Esophagus squamous epithelium (tissue), 5 donors: ENCODE measurements at places on chromosomes 5 and 9.

DNA sequence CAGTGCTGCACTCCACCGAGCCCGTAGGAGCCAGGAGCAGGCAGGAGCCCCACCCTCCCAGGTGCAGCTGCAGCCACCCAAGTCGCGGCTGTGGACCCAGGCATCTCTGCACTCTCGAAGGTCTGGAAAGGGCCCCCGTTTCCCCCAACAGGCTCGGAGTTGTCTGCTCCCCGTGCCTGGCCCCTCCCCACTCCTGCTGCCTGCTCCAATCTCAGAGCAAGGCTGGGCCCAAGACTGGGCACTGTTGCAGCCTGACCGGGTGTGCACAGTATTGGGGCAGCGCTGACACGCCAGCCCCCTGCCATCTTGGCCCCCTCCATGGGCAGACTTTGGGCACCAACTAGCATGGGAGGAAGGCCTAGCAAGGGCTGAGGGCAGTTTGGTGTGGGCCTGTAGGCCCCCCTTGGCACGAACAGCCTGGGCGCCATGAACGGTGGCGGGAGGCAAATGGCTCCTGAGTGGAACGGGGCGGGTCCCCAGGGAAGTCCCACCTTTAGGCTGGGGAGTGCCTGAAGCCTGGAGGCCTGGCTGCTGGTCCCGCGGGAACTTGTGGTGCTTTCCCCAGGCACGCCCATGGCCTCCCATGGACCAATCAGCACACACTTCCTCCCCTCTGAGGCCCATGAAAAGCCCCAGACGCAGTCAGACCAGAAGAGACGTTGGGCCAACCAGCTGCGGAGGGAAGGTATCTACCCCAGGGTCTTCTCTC is 60.4 kb downstream of the PSAT1 start:
- DNase-seq = no peak

GRCh38 chr5:54822324-54822687 is 163.1 kb downstream of the ESM1 start:
- no peak for DNase-seq

- DNase-seq = no peak
Observed at GRCh38 chr9:32502464-32502863, 23.5 kb downstream of the RIGI start.

- DNase-seq = no peak
Observed at GRCh38 chr9:20697021-20697719, 13.1 kb downstream of the FOCAD start.

- DNase-seq = no peak
Observed at GRCh38 chr5:172705576-172706084, 64.6 kb downstream of the NEURL1B start.

DNA sequence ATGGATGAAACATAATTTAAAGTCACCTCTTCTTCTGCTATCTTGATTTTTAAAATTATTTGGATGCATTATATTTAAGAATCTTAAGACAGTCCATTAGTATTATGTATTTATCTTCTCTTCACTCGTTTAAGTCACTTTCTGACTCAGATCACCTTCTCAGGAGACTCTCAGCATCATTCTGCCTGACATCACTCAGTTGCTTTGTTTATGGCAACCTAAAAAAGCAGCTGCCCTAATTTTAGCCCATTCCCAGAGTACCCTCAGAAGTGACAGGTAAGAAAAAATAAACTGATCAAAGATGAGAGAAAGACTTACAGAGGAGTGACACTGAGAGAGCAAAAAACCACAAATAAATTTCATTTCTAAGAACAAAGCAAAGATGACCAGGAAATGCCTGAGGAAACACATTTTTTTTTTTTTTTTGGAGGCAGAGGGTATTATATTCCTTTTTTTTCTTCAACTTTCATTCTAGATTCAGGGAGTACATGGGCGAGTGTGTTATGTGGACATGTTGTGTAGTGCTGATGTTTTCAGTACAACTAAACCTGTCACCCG is 140.5 kb downstream of the MUSK start:
- no peak for DNase-seq

DNA sequence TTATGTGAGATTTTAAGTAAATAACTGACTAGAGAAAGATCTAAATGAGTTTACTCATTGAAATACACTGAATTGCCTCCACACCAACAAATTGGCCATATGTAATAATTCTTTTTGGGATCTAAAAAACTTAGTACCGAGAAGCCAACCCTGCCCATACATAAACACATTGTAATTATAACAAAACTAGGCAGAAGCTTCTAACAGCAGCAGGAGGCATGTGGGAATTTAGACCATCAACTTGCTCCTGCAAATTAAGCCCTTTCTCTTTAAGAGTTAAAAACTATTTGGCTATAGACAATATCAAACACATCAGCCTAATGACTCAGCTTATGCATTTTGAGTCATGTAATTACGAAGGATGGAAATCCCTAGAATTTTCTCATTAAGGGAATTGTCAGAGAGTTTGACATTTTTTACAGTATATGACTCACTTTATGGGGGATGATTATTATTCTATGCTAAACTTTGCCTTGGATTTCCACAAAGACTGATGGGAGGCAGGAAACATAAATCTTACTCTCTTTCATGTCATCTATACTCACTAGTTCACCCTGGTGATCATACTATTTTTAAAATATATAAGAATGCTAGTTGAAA is 1.0 kb downstream of the IL7R start:
- no peak for DNase-seq

DNA sequence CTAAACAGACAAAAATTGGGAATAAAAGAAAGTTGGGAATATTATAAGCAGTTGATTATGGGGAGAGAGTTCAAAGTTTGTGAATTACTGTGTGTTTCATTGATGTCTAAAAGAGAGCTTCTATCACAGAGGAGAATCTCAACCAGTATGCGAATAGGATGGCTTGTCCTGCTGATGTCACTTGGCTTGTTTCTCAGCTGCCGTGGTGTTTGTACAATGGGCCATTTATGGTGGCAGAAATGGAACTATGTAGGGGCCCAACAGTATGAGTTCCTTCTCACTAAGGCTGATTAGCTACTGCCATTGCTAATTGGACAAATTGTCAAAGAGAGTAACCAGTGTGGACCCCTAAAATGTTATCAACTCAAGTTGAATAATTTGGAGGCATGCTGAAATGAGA is 103.9 kb downstream of the ST8SIA4 start:
- no peak for DNase-seq

DNA sequence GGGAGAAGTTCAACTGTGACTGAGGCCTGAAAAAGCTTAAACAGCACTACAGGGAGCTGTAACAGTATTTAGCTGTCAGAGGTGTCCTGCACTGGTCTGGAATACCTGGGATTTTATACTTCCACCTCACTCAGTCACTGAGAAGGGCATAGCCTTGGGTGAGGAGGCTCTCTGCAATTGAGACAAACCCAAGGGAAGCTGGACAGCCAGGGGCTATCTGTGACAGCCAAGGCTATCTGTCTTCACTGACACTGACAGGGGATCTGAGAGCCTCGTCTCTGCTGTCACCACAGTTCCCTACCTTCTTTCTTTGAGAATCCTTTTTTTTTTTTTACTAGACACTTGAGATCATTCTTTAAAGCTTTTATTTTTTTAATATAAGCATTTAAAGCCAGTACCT is 356.2 kb upstream of the CD180 start:
- no peak for DNase-seq

GRCh38 chr9:132007371-132008025 is 72.2 kb downstream of the MED27 start:
- DNase-seq = no peak

GRCh38 chr5:141637123-141637766 is 448 bp downstream of the RELL2 start:
- DNase-seq = no peak

- DNase-seq = no peak
Observed at GRCh38 chr9:36298566-36298965, 40.3 kb upstream of the GNE start.

- no peak for DNase-seq
Observed at GRCh38 chr9:33728613-33729012, 66.7 kb upstream of the PRSS3 start.

DNA sequence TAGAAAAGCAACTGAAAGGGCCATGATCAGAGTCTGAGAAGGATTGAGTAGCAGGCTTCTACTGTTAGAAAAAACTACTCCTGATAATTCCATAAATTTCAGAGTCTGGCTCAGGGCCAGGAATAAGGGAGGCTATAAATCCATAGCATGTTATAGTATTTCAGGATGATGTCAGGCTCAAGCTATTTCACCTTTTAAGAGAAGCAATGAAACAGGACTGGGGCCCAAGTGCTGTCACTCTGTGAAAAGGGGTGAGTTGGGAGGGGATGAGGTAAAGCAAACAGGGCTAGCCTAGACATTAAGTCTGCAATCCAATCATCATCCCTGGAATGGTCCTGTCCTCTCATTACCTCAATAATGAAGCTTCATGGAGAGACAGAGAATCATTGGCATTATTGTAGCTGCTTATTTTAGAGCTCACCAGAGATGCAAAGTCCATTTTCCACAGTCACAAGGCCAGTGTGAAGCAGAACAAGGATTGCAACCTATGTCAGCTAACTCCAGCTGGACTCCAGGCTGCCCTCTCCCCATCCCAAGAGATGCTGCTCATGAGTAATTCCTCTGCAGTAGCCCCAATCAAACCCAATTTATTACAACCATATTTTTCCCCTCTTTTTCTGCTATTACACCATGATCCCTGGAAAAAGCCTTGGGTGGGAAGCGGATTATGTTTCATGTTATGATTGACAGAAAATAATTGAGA is 56.0 kb downstream of the PAPPA start:
- no peak for DNase-seq

DNA sequence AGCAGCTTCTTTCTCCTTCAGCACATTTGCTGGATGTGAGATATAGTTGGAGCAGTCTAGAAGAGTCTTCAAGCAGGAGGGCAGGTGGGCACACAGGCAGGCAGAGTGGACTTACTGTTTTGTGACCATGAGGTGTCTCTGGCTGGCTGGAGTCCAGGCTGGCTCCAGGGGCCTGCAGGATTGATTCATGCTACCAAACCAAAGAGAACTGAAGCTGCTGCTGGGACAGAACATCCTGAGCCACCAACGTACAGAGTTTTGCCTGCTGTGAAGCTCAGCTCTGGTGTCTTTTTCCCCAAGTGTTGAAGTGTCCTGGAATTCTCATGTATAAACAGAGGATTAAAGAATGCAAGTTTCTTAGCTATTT is 45.7 kb downstream of the CYSTM1 start:
- no peak for DNase-seq

DNA sequence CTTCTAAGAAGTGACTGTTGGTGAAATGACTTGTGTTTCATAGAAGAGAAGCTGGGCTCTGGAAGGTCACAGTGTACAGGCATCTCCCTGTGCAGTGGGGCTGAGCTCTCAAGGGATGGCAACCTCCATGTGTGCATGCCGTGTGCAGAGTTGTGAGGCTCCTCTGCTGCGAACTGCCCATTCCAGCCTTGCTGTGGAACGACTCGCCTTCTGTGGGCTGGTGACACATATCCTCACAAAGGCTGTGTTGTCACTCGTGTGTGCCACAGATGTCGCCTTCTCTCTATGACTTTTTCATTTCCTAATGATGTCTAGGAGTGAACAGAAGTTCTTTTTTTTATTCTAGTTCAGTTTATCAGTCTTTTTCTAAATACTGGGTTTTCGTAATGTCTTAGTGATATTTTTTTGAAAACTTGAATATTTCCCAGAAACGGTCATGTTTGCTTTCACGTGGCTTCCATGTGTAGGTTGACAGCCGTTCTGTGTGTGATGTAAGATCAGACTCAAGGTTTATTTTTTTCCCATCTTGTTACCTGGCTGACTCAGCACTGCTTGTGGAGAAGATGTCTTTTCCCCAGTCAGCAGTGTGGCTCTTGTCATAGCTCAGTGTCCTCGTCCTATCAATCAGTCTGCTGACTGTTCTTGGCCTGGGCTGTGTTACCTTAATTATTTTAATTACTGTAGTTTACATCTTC is 57.3 kb upstream of the CACNA1B start:
- no peak for DNase-seq

- DNase-seq = no peak
Observed at GRCh38 chr5:163912046-163912445, 406.6 kb downstream of the MAT2B start.

- DNase-seq = no peak
Observed at GRCh38 chr9:134858051-134858841, 22.4 kb upstream of the FCN2 start.

GRCh38 chr5:51043745-51044144 is 339.5 kb upstream of the ISL1 start:
- no peak for DNase-seq

- no peak for DNase-seq
Observed at GRCh38 chr9:138028596-138028995, 151.0 kb downstream of the CACNA1B start.

DNA sequence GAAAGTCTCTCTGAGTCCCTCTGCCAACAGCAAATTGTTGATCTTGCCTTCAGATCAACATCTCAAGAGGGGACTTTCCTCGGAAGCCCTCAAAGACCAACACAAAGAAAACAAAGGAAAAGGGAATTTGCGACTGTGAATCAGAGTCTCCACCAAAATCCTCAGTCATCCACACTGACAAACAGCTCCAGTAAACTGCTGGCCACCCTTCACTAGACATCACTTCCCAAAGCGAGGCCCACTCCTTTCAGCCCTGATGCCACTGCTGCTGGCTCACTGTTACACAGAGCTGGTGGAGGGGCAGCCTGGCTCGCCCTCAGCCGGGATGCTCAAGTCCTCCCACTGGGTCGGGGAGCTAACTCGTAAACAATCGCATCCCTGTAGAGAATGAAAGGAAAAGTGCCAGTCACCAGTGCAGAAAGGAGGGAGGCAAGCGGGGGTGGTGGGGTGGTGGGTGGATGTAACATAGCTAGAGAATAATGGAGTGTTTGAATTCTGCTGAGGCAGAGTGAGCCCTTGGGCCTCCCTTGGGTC is 1.3 kb downstream of the FGF1 start:
- DNase-seq = no peak

GRCh38 chr9:134566936-134567335 is 74.7 kb upstream of the COL5A1 start:
- DNase-seq = no peak

DNA sequence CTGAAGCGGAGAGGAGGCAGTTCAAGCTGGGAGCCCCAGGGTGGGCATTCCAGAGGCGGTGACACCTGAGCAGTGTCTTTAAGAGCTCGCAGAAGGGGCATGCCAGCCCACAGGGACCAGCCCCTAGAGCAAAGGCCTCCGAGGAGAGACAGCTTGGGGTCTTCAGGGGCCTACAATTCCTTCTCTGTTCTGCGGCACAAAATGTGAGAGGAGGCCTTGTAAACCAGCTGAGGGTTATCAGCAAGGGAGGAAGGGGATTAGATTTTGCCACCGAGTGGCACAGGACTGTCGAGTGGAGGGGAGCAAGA is 505 bp upstream of the SIGMAR1 start:
- DNase-seq = no peak

- DNase-seq = no peak
Observed at GRCh38 chr5:38719403-38719802, 126.4 kb upstream of the OSMR start.

DNA sequence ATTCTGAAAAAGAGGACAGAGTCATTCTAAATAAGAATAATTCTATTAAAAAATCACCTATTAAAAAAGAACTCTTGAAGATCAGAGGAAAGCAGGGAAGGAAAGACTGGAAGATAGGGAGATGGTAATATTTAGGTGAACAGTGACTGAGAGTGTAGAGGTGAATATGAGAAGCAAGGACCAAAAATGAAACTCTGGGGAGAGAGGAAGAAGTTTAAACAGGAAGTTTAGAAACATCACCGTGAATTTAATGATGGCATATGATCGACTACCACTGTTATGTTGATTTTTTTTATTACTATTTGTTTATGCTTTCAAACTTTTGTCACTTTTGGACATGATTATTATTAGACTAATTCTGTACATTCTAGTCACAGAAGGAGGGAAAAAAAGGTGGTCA is 1.7 kb upstream of the SPINK6 start:
- no peak for DNase-seq

- no peak for DNase-seq
Observed at GRCh38 chr5:133642153-133642722, 29.9 kb upstream of the FSTL4 start.

GRCh38 chr9:38435521-38435920 is 11.3 kb upstream of the IGFBPL1 start:
- DNase-seq = no peak
